ENCODE measurements at places on chromosomes 2 and 18.

- H3K36me3 ChIP-seq: peaks cover 23% of the 10 kb centered on the region
- H3K27ac ChIP-seq: no peak overlapping the region
- peaks cover 10% of the 10 kb centered on the region for H3K4me1 ChIP-seq
- H3K4me3 ChIP-seq: no peak overlapping the region
Observed at GRCh38 chr18:74249181-74249968, 42.4 kb downstream of the CYB5A start.

DNA sequence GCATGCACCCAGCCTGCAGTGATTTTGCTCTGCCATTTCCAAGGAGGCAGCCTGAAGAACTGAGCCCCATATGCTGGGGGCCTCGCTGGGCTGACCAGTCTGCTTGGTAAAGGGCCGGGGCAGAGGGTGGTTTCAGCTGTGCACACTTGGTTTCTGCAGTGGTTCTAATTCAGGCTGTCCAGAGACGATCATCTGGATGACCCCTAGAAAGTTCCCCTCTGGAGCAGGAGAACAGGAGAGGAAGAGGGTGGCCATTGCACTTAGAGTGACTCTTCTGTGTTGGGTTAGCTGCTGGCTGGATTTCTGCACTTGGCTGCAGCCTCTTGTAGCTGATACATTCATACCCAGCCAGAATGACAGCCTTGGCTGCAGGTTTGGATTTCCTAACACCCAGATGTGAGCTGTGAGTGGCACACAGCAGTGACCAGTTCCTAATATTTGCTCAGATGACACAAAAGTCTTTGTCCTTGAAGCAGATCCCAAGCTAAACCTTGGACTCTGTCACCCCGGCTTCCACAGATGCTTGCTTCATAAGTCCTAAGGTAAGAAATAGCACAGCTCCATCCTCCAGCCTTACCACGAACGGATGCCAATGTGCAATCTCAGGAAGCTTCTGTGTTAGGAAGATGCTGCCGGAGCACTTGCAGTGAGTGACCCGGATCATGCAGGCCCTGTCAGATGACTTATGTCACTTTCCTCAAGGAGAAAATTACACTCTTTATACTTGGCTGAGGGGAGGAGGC is 105.6 kb downstream of the HNRNPLL start:
- H3K27ac ChIP-seq: no peak overlapping the region
- H3K36me3 ChIP-seq: peaks cover 6% of the 10 kb centered on the region
- H3K4me1 ChIP-seq: peaks cover 10% of the 10 kb centered on the region
- H3K27me3 ChIP-seq: no peaks in the 10 kb centered on the region
- no peak for ATAC-seq

GRCh38 chr2:118119158-118119727 is 31.0 kb downstream of the INSIG2 start:
- H3K36me3 ChIP-seq: no peaks in the 10 kb centered on the region
- ATAC-seq: no peak
- no peak overlapping the region for H3K4me3 ChIP-seq

GRCh38 chr18:43534511-43534910 is 257.2 kb upstream of the SYT4 start:
- H3K4me1 ChIP-seq: no peaks in the 10 kb centered on the region
- H3K36me3 ChIP-seq: no peaks in the 10 kb centered on the region
- no peak overlapping the region for H3K4me3 ChIP-seq
- ATAC-seq: no peak
- no peaks in the 10 kb centered on the region for H3K27me3 ChIP-seq
- no peak overlapping the region for H3K27ac ChIP-seq

GRCh38 chr2:199988151-199988550 is 32.8 kb downstream of the MAIP1 start:
- no peaks in the 10 kb centered on the region for H3K36me3 ChIP-seq
- no peak overlapping the region for H3K27ac ChIP-seq
- no peaks in the 10 kb centered on the region for H3K27me3 ChIP-seq
- no peaks in the 10 kb centered on the region for H3K4me1 ChIP-seq
- ATAC-seq: no peak
- no peak overlapping the region for H3K4me3 ChIP-seq

Measured in stimulated activated memory B cell treated with anti-CD40 and anti-IgM and Interleukin-4, amounts not matched to agents 10 μg/mL and 1 μg/mL and 100 μg/mL, for 72 hours (primary cell).